ENCODE measurements at places on chromosomes 3 and 15.
A peak's percentile ranks its signal among the peaks of the same experiment; 100 is the strongest.

- peak; percentile 49 for DNase-seq
Observed at GRCh38 chr3:143972505-143973258, 1.1 kb downstream of the DIPK2A start.

- DNase-seq: no peak
Observed at GRCh38 chr3:29708884-29709283, 428.0 kb downstream of the RBMS3 start.

GRCh38 chr3:23459889-23460546, 256.9 kb downstream of the UBE2E2 start:
- DNase-seq: no peak

DNA sequence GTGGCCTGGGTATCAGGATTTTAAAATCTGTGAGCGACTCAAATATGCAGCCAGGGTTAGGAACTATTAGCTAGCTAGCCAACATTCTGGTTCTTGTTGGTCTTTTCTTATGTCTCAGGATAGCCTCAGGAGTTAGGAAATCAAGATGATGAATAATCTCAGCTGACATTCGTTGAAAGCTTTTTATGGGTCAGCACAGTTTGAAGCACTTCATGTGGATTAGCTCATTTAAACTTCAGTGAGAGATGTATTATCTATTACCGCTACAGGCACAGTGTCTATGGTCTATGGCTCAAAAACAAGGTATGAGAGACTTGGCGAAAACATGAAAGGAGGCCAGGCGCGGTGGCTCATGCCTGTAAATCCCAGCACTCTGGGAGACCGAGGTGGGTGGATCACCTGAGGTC, 187.5 kb upstream of the THRB start:
- no peak for DNase-seq

DNA sequence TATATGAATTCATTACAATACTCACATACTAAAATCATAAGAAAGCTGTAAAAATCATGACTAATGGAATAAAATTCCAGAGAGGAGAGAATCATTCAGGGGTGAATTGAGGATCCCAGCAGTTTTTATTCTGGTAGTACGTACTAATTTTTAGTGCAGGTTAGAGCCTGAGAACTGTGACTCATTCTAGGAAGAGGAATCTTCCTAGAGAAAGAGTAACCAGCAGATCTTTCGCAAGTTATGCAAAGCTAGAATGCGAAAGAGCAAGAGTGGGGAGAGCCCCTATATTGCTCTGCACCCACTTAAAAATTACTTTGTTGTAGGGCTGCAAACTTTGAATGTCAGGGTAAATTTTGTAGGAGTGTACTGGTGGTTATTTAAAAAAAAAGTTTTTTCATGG, 303.6 kb upstream of the ARPP21 start:
- DNase-seq: no peak

GRCh38 chr15:93152951-93153350, 63.9 kb upstream of the RGMA start:
- no peak for DNase-seq

DNA sequence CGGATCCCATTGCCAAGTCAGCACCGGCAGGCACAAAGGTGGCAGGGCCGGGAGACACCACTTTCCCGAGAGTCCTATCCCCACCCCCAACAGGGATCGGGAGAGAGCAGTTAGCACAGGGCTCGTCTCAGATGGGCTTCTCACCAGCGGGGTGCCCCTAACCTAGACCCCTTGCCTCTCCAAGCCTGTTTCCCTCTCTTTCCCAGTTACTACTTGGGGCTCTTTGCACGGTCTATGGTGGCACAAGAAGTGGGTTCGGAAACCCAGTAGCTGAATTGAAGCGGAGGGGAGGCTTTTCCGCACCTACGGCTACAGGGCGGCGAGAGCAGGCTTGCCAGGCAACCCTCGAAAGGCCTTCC, 383 bp upstream of the EFCC1 start:
- DNase-seq: no peak

DNA sequence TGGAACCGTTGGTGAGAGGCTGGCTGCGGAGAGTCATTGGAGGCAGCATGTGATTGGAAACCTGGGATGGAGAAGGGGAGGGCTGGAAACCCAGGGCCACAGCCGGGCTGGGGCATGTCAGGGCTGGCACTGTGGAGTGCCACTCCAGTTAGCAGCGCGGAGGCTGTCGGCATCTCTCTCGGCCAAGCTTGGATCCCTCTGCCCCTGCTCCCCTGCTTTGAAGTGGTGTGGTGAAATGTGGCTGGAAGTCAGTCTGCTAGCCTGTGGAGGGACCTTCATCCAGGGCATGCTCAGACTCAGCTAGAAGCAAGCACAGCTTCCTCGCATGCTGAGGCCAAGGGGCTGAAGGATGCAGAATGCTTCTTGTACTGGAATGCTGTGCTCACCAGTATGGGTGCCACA, 13.5 kb downstream of the SLCO3A1 start:
- DNase-seq: no peak

DNA sequence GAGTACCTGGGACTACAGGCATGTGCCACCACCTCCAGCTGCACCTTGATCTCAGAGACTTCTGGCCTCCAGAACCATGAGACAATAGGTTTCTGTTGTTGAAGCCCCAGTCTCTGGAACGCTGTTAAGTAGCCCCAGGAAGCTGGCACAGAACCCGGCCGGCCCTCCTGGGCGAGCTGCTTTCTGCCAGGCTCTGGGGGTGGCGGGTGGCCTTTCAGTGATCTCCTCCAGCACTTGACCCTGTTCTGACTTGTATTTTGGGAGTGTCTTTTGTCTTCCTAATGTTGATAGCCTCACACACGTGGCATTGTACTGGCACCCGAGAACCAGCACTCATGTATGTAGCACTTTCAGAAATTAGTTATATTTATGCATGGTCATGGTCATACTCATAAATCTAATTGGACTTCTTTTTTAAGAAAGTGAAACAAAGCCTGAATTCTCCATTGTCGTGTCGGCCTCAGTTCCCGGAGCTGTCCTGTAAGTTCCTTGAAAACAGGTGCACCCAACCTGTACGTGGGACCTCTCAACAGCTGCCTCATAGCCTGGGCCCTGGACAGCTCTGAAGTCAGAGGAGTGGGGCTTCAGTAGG, 74.0 kb downstream of the TFRC start:
- no peak for DNase-seq

DNA sequence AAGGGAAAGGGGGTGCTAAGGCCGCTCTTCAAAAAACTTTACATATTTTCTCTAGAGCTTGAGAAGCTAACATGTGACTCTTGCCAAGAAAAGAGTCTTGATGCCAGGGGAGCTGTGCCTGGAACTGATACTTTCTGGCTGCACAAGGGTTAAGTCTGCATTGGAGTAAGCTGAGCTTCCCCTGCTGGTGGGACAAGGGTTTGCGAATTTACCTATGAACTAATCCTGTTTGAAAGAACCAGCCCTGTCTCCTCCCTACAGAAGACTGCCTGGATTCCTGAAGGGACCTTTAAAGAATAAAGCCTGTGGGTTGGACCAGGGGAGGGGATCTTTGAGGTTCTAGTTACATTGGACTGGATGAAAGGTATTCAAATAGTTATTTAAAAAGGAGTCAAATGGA, 58.3 kb upstream of the EPHA3 start:
- DNase-seq: no peak

- no peak for DNase-seq
Observed at GRCh38 chr15:75583701-75584100, 4.6 kb upstream of the PTPN9 start.

DNA sequence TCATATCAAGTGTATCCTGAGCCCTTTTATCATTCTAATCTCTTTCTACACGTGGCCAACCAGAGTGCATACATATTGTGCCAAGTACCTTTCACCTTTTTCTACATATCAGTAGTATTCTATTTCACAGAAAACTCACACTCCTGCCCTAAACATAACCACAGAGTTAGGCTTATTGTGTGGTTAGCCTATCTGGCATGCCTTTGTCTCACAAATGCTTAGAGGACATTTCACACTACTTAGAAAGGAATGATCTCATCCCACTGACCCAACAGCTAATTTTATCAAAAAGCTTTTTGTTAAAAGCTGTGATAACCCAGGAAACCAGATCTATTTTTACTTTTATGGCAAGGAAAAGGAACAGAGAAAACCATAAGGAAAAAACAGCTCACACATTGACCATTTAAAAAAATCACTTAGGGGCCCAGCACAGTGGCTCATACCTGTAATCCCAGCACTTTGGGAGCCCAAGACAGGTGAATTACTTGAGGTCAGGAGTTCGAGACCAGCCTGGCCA, 17.8 kb upstream of the MAP4 start:
- DNase-seq: no peak

GRCh38 chr3:47778746-47779145, 2.9 kb downstream of the SMARCC1 start:
- no peak for DNase-seq

GRCh38 chr3:194294199-194294894, 56.8 kb downstream of the CPN2 start:
- DNase-seq: no peak

- no peak for DNase-seq
Observed at GRCh38 chr15:38885001-38885400, 320.4 kb upstream of the RASGRP1 start.

DNA sequence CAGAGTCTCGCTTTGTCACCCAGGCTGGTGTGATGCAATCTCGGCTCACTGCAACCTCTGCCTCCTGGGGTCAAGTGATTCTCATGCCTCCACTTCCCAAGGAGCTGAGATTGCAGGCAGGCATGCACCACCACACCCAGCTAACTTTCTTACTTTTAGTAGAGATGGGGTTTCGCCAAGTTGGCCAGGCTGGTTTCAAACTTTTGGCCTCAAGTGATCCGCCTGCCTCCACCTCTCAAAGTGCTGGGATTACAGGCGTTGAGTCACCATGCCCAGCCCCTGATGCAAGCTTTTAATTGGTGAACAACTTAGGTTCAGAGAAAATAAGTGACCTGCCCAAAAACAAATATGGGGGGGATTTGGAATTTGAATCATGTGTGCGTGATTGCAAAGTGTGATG, 246.2 kb downstream of the LRTM1 start:
- no peak for DNase-seq
